ENCODE measurements at places on chromosomes 5 and 9. TPM values are rescaled to one million over a fixed set of nuclear protein-coding genes. Genes with fewer than 3 reads are reported as not detected.

TLX3 gene
- not detected for total RNA-seq

PCDHA9 gene
- total RNA-seq: not detected

NDUFS6 gene
- 104 TPM for total RNA-seq

YTHDC2 gene
- total RNA-seq: 20.0 TPM

ANGPTL2 gene
- not detected for total RNA-seq

C9orf85 gene
- total RNA-seq: 6.7 TPM

HSD17B3 gene
- total RNA-seq: not detected

FAM221B gene
- not detected for total RNA-seq
